Mononuclear cell (primary cell): ENCODE measurements at places on chromosomes 12 and 14. TPM values are rescaled to one million over a fixed set of nuclear protein-coding genes. Genes with fewer than 3 reads are reported as not detected.

The ZC2HC1C gene
- not detected for total RNA-seq

The ATP23 gene
- total RNA-seq, result 10.4 TPM

The TSHR gene
- total RNA-seq, result 0.21 TPM

The DBX2 gene
- not detected for total RNA-seq

The IL31 gene
- not detected for total RNA-seq

The MSI1 gene
- total RNA-seq, result not detected

The TMEM117 gene
- 4.9 TPM for total RNA-seq

The TRHDE gene
- total RNA-seq, result 0.21 TPM
